ENCODE measurements at places on chromosomes 1 and 21.

GRCh38 chr1:3168678-3169077 is 99.7 kb downstream of the PRDM16 start:
- no peak for DNase-seq

GRCh38 chr1:4916610-4917009 is 262.2 kb downstream of the AJAP1 start:
- no peak for DNase-seq

GRCh38 chr1:28640766-28641165 is 2.1 kb downstream of the TAF12 start:
- peak; percentile 68 for DNase-seq

GRCh38 chr1:178282949-178283367 is 189.1 kb downstream of the RASAL2 start:
- peak; percentile 26 for DNase-seq

DNA sequence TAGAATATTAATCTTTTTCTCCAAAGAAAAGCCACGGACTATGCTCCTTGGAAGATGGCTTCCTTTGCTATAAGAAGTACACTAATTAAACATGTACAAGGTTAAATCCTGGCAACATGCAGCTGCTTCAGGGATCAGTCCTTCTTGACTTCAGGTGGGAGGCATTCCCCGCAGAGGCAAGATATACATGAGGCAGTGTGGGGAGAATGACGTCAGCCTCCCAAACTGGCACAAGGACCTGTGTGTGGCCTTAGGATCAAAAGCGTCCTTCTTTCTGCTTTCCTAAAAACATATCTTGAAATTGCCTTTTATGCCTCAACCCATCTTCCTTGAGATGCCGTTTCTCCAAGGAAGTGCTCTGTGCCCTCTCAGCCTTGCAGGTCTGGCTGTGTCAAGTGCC is 90.3 kb downstream of the WLS start:
- DNase-seq, result no peak

DNA sequence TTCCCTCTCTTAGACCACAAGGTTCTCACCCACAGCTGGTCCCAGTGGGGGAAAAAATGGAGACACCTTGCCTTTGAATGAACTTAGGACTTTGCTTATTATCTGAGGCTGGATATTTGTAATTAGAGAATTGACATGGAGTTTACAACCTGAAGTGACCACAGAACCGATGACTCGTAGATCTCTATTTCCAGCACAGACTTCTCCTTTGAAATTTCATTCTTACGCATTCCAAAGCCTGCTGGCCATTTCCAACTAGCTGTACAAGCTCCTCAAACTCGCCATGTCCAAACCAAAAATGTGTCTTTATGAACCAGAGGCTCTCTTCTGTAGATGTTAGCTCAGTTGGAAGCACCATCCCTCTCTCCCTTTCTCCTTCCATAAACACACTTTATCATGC is 12.0 kb downstream of the RAB7B start:
- no peak for DNase-seq

DNA sequence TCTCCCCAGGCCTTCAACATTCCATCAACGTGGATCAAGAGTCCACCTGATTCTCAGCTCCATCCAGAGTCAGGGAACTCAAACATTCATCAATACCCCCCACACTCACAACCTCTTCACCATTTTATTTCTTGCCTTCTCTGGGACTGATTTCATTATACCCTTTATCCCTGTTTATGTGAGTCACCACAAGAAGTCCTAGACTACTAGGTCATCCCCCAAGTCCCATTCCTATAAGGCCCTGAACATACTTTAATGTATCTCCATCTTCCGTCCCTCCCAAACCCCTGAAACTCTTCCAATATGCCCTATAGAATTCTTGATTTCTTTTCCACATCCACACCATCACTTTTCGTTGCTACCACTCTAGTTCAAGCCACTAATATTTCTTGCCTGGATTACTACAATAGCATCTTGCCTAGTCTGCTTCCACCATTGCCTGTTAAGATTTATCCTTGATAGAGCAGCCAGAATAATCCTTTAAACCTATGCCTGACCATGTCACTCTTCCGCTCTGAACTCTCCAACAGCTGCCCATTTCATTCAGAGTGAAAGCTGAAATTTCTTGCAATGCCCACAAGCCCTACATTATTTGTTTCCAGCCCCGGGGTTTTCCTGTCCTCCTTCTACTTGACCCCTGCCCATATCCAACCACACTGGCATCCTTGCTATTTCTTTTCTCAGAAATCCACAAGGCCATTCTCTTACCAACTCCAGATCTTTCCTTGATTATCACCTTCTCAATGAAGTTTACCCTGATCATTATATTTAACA is 9.4 kb upstream of the SAMD13 start:
- no peak for DNase-seq

DNA sequence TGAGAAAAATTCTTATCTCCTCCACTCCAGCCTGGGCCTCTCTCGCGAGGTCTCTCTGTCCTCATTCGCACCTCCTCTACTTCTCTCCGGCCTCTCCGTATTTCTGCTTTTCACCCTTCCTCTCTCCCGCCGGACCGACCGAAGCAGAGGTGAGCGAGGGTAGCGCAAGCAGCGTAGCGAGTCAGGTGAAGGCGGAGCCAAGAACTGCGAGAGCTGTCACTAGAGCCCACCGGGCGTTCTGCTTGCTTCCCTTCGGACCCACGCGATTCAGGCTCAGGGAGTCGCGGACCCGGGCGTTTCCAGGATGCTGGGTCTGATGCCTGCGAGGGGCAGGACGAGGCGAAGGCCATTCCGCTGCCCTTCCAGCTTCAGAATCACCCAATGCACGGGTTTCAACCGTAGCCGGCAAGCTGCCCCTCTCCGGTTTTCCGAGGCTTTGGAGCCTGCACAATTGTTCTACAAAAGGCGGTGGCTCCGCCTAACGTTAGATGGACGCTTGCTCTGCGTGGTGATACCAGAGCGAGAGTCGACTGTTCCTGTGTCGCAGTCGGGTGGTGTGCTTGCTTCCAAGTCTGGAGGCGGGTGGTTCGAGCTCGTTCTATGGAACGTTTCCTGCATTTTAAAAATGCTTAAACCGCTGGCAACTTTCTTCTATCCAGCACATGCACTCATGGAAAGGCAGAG is 310.2 kb downstream of the FAM72C start:
- no peak for DNase-seq

- DNase-seq, result no peak
These were observed 30.2 kb upstream of the IL20 start for GRCh38 chr1:206835186-206835585.

DNA sequence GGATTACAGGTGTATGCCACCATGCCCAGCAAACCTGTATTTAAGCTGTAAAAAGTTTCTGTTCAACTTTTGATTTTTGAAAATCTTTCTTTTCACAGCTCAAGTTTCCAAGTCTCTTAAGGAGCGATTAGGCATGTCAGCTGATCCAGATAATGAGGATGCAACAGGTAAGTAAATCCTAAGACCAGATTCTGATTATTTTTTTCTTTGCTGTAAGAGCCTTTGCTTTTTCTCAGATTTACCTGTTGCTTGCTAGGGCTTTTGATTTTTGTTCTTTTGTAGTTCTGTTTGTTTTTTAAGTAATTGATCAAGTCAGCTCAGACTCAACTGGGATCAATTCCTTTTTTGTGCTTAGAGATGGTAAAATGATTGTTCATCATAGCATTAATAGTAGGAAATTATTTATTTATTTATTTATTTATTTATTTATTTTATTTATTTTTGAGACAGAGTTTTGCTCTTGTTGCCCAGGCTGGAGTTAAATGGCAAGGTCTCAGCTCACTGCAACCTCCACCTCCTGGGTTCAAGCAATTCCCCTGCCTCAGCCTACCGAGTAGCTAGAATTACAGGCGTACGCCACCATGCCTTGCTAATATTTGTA is 21.1 kb upstream of the SNRPE start:
- no peak for DNase-seq

DNA sequence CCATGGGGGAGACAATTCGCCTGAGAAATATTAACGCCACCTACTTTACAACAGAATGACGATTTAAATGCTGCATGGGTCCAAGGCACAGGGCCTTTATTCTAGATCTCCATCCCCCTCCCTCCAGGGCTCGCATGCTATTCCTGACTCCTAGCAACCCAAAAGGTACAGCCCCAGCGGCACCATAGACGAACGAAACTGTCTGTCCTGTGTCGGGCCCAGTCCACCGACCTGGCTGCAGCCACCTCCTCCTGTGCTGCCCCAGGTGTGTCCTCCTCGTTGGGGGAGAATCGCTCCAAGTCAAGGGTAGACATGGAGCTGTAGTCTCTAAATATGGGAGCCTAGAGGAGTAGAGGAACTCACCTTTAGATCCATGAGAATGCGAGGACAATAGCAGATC is 196.5 kb downstream of the TOMM20 start:
- DNase-seq, result no peak

DNA sequence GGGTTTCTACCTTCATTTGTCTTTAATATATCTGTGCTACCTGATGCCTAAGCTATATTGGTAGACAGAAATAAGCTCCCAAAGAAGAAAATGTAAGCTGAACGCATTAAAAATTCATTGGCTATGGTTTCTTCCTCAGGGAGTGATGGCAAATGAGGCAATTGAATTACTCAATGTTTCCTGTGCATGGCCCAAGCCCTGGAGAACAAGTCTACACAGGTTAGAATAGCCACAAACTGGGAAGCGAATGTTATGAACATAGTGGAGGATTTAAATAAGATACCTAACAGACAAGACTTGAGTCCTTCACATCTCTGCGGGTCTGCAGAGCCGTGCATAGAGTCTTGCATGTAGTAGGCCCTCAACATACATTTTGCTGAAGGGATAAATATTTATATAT is 350.3 kb downstream of the RWDD3 start:
- DNase-seq, result no peak

DNA sequence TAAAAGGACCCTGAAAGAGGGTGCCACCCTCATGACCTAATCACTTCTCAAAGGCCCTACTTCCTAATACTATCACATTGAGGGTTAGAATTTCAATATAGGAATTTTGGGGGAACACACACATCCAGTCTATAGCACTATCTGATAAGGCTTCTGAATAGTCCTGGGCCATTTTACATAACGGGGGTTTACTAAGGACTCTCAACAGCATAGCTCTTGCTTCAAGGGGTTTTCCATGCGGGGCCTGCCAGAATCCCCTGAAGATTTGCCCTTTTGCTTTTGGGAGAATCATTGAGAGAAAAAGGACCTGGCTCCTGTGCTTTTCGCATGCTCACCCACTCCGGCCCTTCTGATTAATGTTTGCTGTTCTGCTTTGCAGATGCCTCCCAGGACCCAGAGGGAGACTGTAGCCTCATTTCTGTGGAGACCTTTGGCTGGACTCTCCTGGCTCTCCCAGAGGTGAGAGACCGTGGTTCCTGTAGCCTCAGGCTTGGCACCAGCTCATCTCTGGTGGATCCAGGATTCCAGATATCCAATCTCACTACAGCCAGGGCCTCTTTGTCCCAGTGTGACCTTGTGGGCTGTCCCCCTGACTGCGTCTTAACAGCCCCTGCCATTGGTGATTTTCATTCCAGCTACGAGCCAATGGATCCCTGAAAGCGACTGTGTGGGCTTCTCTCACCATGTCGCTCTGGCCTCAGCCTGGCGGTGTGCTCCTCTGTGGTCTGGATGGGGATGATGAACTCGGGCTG is 72.6 kb downstream of the DDR2 start:
- no peak for DNase-seq

- DNase-seq, result no peak
These were observed 51.1 kb downstream of the SLC16A1 start for GRCh38 chr1:112904831-112905261.

DNA sequence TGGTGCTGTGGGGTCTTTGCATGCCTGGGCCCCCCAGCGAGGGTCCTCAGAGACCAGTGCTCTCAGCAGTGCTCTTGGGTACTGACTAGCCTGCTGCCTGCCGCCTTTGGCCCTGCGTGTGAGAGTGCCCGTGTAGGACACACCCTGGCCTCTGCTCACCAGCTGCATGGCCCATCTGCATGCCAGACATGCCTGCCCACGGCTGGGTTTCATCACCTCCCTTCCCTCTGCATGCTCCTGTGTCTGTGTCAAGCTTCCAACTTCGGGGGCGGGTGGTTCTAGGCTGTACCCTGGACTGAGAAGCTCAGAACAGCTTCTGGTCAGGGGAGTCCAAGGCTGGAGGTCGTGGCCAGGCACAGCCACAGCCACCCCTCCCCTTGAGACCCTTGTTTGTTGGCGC is 56.9 kb downstream of the PTPRF start:
- DNase-seq, result no peak

DNA sequence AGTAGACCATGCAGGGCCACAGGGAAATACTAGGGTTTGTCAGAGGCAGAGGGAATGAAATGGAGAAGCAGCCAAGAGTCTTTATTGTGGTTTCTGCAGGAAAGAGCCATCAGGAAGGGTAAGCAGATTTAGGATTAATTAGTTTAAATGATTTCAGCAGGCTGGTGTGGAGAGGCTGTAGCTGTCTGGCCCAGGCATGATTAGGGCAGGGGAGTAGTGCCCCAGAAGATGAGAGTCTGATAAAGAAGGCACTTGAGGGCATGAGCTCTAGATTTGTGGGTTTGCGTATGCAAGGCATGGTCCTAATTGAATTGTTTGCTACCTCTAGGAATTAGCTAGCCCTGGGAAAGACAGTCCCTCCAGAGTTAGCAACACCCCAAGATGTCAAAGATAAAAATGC is 484.6 kb upstream of the PLXNA2 start:
- DNase-seq, result no peak

- DNase-seq, result peak; percentile 75
These were observed 120.7 kb upstream of the KRTAP19-8 start for GRCh38 chr21:31158789-31159581.

- no peak for DNase-seq
These were observed 72.2 kb downstream of the SERINC2 start for GRCh38 chr1:31485166-31485565.

- no peak for DNase-seq
These were observed 5.7 kb upstream of the AKT3 start for GRCh38 chr1:243855616-243856318.

DNA sequence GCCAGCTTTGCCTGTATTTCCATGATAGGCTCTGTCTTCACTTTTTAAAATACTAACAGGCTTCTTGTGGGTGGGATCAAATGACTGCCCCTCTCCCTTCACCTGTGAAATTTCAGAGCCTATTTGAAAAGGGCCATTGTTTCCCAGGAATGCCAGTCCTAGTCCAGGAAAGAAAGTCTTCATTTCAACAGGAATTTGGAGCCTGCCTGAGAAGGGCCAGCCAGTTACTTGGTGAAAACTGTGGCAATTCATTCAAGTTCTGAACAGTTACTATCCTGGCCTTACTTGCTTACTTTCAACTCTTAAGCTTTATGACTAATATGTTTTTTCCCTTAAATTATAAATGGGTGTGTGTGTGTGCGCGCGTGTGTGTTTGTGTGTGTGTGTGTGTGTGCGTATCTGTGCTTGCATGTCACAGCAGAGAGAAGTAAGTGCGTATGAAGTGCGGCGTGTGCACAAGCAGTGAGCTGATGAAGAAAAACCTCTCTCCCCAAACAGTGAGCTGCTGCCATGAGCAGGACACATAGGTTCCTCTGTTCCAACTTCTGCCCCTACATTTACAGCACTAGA is 67.5 kb upstream of the RNPC3 start:
- DNase-seq, result no peak

Data from hematopoietic multipotent progenitor cell (in vitro differentiated cells).